ENCODE measurements at places on chromosomes 7 and 10.

GRCh38 chr10:7855205-7855604, 36.9 kb downstream of the TAF3 start:
- DNase-seq = no peak

GRCh38 chr7:20507157-20507556, 108.3 kb upstream of the ABCB5 start:
- DNase-seq = no peak

DNA sequence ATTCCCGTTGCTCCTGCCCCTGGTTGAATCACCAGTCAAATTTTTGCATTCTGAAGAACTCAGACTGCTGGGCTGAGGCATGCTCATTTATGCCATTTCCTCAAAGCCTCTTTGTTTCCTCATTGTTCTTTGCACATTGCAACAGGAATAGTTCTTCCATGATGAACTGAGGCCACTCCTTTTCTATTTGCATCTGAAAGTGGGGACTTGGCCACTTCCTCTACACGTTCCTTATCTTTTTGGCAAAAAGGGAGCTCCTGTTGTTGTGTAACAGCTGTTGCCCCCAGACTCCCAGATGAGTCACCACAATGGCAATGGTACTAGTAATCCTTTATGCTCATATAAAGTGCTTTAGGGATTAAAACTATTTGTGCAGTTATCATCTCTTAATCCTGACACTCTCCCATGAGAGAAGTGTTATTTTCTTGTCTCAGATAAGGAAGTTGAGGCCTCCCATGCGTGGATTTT, 20.1 kb upstream of the ITPRID1 start:
- DNase-seq = no peak

GRCh38 chr7:44460325-44460724, 30.1 kb downstream of the NUDCD3 start:
- DNase-seq = no peak

DNA sequence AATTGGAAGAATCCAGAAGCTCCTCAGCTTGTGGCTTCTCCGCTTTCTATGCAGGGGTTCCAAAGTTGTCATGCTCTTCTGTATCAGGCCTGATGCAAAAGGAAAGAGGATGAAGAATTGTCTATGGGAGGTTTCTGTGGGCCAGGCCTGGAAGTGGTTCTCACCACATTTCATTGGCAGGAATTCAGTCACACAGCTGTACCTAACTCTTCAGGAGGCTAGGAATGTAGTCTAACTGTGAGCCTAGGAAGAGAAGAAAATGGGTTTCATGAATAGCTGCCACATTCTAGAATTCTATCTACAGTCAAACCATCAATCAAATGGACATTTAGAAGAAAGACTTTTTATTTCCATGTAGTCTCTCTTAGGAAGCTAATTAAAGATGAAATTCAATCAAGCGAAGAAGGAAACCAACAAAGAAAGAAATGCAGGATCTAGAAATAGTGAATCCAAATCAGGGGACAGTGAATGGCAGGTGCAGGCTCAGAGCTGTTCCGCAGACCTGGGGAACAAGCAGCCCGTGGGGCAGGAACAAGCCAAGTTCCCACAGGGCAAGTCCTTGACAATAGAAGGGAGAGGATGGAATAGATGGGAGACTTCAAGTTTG, 25.4 kb upstream of the USP6NL start:
- DNase-seq = no peak

All from left hindlimb (tissue), 1 donor.